CD8-positive, alpha-beta T cell (primary cell): ENCODE measurements at places on chromosomes 13 and 19.

DNA sequence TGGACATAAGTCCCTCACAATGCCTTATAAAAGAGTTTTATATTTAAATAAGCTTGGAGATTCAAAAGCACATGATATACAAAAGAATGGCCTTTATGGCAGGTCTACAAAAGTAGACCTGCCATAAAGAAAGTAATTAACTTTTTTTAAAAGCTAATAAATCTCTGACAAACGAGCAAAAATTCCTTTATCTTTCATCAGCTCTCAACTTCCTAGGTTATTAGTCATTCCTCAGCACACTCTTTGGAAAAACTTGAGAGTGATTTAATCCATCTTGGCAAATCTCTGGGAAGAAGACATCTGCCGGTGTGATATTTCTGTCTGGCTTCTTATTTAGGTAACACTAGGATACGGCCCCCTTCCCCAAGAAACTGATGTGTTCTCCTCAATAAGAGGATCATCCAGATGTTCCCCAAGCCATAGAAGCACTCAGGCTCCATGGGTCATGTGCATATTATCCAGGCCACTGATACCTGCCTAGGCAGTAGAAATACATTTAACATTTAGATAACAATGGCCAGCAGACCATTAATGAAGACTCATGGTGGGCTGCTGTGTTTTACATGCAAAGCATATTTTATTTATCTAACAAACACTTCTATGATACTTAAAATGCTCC, 372.7 kb downstream of the LIG4 start:
- no peak for DNase-seq

GRCh38 chr13:92500192-92500591, 726.4 kb upstream of the GPC6 start:
- DNase-seq, result no peak

DNA sequence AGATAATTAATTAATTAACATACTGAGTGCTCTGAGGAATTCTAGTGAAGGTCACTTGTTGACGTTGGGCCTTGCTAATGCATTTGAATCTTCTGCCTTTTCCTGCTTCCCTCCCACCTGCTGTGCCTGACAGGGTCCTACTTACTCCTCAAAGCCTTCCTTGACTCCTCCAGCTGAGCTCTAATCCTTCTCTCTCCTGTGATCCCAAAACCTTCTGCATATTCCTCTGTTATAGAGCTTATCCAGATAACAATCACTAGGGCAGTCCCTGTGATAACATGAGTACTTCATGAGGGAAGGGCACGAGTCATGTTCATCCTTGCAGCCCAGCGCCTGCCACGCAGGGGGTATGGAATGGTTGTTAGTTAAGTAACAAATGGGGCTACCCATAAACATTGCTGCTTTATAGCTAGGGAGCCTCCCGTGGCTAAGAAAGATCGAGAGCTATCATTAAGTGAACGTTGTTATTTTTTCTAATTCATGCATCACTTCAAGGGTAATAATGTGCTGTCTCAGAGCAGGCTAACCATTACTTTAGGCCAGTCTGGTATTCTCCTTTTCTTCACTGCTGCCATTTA, 19.1 kb upstream of the SPATA13 start:
- DNase-seq, result no peak

DNA sequence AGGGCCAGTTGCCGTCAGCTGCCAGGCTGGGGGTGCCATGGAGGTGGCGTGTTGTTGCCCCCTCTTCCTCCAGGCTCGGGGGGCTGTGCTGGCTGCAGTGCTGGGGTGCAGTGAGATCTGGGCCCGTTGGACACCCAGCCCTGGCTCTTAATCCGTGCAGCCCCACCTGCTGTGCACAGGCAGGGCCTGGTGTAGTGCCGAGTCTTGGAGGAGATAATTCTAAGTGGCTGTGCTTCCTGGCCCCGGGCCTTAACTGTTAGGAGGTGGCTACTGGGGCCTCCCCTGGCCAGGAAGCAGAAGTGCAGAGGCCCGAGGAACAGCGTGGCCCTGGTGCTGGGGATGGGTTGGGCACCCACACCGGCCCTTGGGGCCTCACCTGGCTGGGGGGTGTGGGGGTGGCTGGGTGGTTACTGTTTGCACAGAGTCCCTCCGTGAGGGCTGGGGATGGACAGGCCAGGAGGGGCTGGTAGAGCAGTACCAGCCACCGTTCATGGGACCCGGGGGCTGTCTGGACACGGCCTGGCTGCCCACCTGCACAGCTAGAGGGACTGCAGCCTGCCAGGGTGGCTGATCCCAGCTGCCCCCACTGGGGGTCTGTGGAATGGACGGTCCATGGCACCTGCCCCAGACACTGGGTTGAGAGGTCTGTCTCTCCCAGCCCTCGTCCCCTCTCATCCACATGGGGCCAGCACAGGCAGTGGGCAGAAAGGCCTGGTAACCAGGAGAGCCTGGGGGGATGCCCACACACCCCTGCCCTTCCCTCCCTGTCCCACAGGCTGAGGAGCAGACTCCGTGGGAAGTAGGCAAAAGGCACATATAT, 3.3 kb downstream of the GPX4 start:
- DNase-seq, result no peak

GRCh38 chr19:43747557-43748204, 7.1 kb downstream of the SMG9 start:
- DNase-seq, result peak; percentile 42

GRCh38 chr13:83667606-83668005, 214.7 kb downstream of the SLITRK1 start:
- no peak for DNase-seq

DNA sequence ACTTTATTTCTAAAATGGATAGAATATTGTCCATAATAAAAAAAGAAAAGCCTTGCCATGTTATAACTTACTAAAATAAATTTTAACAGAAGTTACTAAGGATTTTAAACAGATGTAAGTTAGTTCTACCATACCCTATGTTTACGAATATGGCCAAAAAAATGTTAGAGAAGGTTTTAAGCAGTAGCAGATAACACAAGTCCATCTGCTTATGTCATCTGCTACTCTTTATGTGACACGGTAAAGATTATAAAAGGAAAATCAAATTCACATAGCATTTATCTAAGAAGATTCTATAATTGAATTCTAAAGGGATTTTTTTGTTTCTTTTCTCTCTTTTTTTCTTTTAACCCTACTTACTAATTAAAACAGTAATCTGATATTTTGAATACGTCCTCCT, 114.2 kb upstream of the MIR17HG start:
- DNase-seq, result no peak

DNA sequence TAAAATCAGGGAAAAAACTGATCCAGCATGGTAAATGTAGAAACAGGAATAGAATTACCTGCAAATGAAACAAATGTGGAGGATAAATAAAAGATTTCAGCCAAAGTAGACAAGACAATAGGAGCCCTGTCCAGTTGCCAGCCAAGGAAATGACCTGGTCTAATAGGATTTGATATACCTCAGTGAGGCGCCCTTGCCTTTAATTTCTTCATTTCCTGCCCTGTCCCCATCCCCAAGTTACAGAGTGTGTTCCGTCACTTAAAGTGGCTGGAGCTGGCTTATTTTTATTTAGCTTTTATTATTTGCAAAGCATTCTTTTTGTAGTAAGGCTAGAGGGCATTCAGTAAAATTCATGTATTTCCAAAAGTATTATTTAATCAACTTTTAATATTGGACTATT, 1022.0 kb downstream of the EFNB2 start:
- DNase-seq, result no peak

GRCh38 chr19:2149980-2150793, 1.2 kb downstream of the AP3D1 start:
- DNase-seq, result no peak
